ENCODE measurements at places on chromosomes 3 and 15. TPM values are rescaled to one million over a fixed set of nuclear protein-coding genes. Genes with fewer than 3 reads are reported as not detected.

The IMPDH2 gene
- total RNA-seq, result 184 TPM

The SQOR gene
- 194 TPM for total RNA-seq

The ARNT2 gene
- total RNA-seq, result 4.1 TPM

The AMIGO3 gene
- 0.42 TPM for total RNA-seq

The RHOV gene
- total RNA-seq, result not detected

The NDUFB4 gene
- 413 TPM for total RNA-seq

The IL5RA gene
- total RNA-seq, result not detected

The GABRR3 gene
- not detected for total RNA-seq

The MST1R gene
- 0.40 TPM for total RNA-seq

The C3orf33 gene
- 5.3 TPM for total RNA-seq

The HRH1 gene
- 1.2 TPM for total RNA-seq

The LMAN1L gene
- not detected for total RNA-seq

The POLQ gene
- total RNA-seq, result 0.07 TPM

The RBP2 gene
- not detected for total RNA-seq

The SLC9C1 gene
- not detected for total RNA-seq

GRCh38 chr3:86990734-86991481, at the start of gene VGLL3:
TSS of gene VGLL3 (minus strand) at chr3:86991149. CDS start at chr3:86990743, 406 bp downstream.
- DNase-seq, result peak; percentile 52

DNA sequence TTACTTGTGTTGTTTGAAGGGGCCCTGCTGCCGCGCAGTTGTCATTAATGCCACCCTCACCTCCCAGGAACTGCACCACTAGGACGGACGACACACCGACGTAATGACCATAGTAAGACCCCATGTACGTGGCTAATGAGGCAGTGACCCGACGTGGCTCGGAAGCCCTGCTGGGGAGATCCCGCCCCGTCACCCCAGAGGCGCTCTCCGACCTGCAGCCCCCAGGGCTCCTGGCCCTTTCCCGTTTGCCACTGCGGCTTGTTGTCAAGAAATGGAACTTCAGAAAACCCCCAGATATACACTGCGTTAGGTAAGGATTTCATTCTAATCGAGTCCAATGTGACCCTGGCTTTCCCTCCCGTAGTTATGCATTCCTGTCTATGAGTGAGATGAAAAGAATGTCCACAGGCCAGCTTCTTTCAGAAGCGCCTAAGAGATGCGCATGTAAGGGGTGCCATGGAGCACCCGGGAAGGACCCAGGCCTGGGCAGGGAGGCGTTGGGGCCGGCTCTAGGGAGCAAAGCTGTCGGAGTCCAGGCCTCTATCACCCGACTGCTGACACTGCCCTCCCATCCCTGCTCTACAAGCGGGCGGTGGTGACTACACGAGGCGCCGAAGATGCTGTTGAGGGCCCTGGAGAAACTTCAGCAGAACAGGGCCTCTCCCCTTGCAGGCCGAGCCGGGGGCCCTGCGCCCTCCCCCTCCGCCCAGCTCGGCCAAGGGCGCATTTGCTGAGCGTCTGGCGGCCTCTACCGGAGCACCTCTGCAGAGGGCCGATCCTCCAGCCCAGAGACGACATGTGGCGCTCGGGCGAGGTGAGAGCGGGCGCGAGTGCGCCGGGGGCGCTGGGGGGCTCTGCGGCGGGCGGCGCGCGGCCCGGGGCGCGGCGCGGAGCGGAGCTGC, at the start of gene GABRA5:
Gene GABRA5, plus strand, starts transcription at position 765 of the 902 bp plus-strand sequence. CDS start 2,187 bp downstream, outside the sequence.
- no peak for DNase-seq

GRCh38 chr3:64885055-64885454, 197.3 kb upstream of the ADAMTS9 start:
- DNase-seq, result no peak

GRCh38 chr3:36444909-36445308, 64.6 kb downstream of the STAC start:
- no peak for DNase-seq

- peak; percentile 67 for DNase-seq
Measured at GRCh38 chr3:132721479-132722164, 587 bp downstream of the NPHP3 start.

DNA sequence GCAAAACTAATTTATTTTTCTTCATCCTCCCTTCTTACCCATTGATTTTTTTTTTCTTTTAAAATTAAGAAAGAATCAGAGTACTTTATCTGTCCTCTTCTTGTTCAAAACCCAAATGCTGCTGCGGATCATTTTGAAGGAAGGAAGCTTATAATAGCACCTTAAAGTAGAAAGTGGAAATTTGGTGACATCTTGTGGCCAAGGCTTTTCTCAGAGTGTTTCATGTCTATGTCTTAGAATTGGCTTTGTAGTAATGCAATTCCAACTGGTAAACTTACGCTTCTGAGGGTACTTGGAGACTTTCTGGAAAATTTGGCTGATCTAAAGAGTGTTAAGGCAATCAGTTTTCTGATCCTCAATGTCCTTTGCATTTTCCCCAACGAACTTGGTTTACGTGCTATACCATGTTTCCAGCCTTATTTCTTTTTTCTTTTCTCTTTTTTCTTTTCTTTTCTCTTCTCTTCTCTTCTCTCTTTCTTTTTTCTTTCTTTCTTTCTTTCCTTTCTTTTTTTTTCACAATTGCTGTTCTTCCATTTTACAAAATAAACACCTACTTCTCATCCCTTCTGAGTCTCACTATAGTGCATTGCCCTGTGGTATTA, 30.7 kb downstream of the C3orf38 start:
- no peak for DNase-seq

GRCh38 chr3:196974661-196975060, 6.0 kb upstream of the PIGZ start:
- no peak for DNase-seq

DNA sequence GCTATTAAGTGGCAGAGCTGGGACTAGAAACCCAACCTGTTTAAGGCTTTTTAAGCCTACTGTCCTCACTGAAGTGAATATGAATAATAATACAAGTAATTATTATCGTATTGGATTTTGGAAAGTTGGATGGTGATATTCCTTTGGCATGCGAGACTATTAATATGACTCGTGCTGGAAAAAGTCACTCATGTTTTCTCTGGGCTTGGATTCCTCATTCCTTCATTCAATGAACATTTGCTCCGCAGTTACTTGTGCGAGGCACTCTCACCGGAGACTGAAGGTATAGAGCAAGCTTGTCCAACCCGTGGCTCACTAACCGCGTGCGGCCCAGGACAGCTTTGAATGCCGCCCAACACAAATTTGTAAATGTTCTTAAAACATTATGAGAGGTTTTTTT, 694 bp downstream of the PLAAT1 start:
- no peak for DNase-seq

DNA sequence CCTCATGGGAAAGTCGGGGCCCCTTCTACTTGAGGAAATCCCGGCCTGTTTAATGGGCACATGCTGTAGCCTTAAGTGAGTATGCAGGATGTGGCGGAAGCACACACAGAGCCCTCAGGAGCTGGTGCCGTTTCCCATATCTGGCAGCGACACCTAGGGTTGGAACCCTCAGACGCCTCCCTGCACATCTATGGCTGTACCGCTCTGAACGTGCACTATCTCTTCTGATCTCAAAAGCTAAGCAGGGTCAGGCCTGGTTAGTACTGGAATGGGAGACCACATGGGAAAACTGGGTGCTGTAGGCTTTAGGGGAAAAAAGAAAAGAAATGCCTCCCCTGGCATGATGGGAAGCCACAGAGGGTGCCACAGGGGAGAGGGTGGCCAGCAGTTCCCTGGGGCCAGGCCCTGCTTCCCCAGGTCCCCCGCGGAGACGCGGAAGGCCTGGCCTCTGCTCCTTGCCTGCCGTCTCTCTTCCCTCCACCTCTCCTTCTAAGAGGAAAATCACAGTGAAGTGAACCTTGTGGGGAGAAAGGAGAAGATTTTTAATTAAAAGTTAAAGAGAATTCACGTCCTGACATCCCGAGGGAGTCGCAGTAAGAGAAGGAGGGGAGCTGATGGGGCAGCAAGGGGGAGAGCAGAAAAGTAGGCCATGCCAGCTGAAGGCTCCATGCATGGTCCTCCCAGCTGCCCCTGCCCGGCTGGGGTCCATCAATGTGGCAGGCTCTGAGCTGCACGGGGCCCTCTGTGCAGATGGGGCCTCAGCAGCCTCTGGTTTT, 60.5 kb upstream of the TMEM115 start:
- DNase-seq, result no peak

- no peak for DNase-seq
Measured at GRCh38 chr3:152314677-152315353, 46.1 kb downstream of the MBNL1 start.

- DNase-seq, result no peak
Measured at GRCh38 chr3:66106788-66107187, 68.1 kb upstream of the MAGI1 start.

GRCh38 chr3:141661229-141662196, 76.6 kb upstream of the RNF7 start:
- DNase-seq, result no peak

GRCh38 chr15:48556159-48556897, 89.2 kb downstream of the FBN1 start:
- no peak for DNase-seq

GRCh38 chr3:123158330-123158729, 43.4 kb upstream of the SEC22A start:
- no peak for DNase-seq

DNA sequence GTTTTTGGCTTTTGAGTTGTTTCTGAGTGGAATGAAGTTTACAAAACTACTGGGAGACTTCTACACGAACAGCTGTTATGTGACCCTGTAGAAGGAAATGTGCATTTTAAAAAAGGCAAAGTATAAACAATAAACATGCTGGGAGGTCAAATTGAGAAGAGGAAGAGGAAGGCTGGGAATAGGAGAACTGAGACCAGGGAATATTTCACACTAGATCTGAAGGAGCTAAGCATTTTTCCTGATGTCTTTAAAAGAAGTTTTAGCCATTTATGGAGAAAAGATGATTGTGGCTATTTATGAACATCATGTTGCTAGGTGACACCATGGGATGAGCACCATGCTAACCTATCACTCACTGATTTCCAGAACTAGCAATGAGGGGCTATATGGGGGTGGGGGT, 76.3 kb upstream of the FAM98B start:
- no peak for DNase-seq

- no peak for DNase-seq
Measured at GRCh38 chr15:93102211-93102610, 13.2 kb upstream of the RGMA start.

DNA sequence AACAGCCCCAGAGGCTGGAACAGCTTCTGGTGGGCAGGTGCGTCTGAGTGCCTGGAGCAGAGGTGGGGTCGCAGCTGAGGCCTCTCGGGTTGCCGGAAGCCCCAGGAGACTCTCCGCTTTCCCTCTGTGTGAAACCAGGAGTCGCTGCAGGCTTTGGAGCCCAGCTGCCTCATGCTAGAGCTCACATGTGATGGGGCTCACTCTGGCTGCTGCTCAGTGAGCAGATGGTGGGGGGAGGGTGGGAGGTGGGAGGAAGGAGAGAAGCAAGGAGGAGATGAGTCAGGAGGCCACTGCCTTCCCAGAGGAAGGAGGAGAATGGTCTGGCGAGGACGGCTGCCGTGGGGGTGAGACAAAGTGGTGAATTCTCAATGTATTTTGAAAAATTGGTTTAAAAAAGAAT, 290.1 kb upstream of the CHRNA7 start:
- no peak for DNase-seq

DNA sequence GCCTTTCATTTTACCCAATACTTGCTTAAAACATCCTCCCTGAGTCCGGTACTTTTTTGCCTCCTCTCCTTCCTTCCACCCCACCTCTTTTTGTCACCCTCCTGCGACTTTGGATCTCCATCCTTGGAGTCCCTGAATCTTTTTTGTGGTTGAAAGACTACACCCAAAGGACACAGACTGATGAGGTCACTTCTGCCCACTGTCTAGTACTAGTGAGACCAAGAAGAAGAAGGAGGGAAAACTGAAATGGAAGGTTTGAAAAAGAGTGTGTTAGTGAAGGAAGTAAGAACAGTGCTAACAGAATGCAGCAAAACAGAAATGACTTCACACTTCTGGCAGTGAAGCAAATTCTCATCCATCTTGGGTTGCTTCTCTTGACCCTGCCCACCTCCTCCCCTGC, 6.6 kb downstream of the B3GNT5 start:
- no peak for DNase-seq

DNA sequence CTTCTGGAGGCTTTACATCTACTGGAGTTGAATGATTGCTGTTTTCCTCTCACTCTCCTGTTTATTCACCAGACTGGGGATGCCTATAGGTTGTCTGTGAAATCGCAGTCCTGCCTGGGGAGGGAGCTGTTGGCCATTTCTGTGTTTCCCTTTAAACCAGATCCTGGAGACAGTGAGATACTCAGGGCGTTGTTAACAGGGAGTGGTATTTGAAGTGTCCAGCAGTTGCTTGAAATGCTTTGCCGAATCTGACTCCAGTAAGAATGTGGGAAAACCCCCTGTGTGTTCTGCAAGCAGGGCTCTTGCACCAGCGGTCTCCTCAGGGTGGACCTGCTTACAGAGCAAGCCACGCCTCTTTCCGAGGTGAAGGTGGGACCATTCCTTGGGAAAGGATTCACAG, 4.3 kb upstream of the LRRK1 start:
- no peak for DNase-seq

- DNase-seq, result no peak
Measured at GRCh38 chr3:46906471-46907058, 29.0 kb downstream of the PTH1R start.

GRCh38 chr3:122343654-122344053, 18.6 kb downstream of the CSTA start:
- no peak for DNase-seq

DNA sequence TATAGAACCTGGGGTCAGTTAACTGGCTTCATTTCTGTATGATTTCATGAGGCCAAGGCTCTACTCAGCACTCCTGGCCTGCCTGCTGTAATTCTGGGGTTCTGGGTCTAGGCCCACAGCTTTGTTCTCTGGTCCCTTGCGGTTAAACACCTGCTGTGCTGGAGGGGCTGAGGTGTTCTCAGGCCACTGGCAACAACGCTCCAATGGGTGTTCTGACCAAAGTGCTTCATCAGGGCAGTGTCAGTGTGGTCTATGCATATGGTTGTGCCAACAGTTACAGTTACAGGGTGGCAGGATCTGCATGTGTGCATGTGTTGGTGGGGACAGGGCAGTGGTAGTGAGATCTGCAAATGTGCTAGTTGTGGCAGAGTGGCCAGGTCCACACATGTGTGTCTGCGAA, 64.1 kb upstream of the GMNC start:
- no peak for DNase-seq

- no peak for DNase-seq
Measured at GRCh38 chr3:197363553-197364409, 65.4 kb upstream of the DLG1 start.
